ENCODE measurements at places on chromosomes 5 and 9.

- DNase-seq = no peak
Observed at GRCh38 chr9:87016681-87017080, 69.4 kb upstream of the GAS1 start.

DNA sequence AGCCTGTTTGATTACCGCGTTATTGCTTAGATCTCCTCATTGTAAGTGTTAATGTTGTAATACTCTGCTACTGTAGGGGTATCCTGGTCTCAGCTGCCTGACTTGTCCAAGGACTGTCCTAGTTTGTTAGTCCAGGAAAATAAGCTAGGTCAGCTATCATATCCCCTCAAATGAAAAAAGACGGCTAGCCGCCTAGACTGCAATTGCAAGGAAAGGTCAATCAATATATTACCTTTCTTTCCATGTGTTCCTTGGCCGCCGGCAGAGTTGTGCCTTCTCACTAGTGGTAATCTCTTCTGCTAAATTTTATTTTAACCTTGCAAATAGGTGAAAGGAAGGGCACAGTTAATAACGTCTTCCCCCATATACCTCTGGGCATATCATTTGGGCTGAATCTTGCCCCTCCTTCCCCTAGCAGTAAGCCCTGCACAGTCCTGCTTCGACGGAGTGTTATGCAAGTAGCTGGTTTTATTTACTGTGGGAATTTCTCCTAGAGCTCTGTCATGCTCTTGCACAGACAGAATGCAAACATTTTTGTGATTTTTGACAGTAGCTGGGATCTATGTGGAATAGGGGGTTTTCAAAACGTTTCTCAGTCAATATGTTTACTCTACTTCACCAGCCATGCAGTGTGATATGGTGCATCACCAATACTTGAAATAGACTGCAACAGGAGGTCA is 288.5 kb downstream of the MAST4 start:
- DNase-seq = no peak

DNA sequence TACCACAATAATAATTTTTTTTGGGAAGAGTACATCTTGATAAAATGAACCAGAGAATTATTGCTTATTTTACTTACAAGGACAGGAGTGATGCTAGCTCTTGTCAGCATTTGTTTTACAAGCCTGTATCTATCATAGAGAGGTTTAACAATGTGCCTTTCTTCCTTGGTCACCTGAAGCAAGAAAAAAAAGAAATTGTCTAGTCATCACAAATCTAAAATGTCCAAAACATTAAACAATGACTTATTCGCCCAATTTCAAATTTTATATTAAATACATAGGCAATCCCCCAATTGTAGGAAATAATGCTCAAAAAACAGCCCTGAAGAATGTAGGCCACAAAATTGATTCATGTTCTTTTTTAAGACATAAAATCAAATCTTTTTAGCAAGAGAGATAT is 56.6 kb downstream of the PKD2L2 start:
- no peak for DNase-seq

DNA sequence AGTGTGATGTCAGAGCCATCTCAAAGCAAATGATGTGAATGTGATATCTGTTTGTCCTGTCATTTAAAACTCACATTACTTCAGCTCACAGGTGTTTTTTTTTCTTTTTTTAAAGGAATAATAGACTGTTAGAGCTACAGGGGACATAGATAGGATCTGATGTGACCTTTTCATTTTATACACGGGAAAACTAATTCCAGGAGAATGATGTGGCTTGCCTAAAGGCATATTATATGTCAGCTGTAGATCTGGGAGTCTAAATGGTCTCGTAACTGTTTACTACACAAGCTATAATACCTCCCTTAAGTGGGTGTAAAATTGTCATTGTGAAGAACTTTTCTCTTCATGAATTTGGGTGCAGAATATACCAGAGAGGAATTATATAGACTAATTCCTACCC is 2.0 kb downstream of the NMUR2 start:
- no peak for DNase-seq

DNA sequence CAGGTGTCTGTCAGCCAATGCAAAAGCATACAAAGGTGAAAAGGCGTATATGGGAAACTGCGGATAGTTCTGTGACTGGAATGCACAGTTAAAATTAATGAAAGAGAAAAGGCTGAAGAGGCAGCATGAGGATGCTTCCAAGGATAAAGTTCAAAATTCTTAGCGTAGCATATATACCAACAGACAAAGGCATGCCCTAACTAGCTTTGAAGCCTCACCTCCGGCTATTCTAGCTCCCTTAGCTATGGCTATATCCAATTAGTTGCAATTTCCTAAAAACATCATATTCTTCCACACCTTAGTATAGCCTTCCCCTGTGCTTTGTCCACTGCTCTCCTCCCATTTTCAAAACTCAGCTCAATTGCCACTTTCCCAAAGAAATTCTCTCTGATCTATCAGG is 1.4 kb upstream of the DNAJA1 start:
- no peak for DNase-seq

GRCh38 chr5:106086352-106086751 is 1584.4 kb downstream of the EFNA5 start:
- DNase-seq = no peak

DNA sequence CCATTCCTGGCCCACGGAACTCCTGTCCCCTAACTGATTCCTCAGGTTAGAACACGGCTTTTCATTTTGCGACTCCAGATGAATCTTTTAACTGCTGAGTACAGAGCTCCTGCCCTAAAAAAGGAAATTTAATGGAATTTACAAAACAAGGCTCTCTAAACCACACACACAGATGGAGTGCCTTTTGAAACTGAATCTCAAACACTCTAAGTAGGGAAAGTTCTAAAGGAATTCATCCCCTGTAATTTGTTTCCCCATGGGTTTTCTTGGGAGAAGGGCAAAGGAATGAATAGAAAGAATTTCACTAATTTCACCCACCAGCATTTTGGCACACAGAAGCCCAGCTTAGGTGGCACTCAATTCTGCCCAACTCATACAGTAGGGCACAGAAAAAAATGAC is 106.5 kb downstream of the THBS4 start:
- no peak for DNase-seq

- no peak for DNase-seq
Observed at GRCh38 chr9:132008184-132008803, 71.4 kb downstream of the MED27 start.

DNA sequence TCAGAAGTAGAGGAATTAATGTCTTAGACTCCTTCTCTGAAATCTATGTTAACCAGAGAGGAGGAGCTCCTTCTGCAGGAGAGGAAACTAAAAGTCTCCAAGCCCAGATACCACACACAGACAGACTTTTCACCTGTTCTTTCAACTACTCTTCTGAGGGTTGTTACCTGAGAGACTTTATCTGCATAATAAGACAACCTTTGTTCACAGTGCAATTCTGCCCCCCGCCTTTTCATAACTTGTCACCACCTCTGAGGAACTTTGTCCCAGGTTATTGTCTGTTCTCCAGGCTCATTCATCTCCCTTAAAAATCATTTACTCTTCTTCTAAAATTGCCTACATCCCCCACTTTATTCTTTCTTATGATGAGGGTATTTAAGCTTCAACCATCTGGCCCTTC is 9.4 kb upstream of the GALNT10 start:
- no peak for DNase-seq

- DNase-seq = no peak
Observed at GRCh38 chr9:34686732-34687131, 4.3 kb downstream of the CCL19 start.

Measured in activated naive CD4-positive, alpha-beta T cell treated with anti-CD3 and anti-CD28 coated beads, Interleukin-2, amount 10 ng/mL, durations not matched to agents 7 days and 5 days (primary cell).